ENCODE measurements at places on chromosomes 6 and 20.

DNA sequence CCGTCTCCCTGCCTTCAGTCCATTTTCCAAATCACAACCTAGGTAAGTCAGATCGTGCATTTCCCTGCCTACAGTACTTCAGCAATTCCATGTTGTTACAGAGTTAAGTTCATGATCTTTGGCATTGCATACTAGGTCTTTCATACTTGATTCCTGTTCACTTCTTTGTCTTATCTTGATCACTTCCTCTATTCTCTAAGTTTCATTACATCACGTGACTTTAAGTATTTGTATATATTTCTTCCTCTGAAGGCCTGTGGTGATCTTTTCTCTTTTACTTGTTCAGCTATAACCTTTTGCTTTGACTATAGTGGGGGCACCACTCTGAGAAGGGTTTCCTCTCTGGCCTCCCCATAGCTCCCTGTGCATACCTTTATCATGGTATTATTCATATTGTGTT, 100.2 kb downstream of the TRMT11 start:
- no peak for DNase-seq

- no peak for DNase-seq
These were observed 15.8 kb upstream of the MTRF1L start for GRCh38 chr6:153018355-153018754.

DNA sequence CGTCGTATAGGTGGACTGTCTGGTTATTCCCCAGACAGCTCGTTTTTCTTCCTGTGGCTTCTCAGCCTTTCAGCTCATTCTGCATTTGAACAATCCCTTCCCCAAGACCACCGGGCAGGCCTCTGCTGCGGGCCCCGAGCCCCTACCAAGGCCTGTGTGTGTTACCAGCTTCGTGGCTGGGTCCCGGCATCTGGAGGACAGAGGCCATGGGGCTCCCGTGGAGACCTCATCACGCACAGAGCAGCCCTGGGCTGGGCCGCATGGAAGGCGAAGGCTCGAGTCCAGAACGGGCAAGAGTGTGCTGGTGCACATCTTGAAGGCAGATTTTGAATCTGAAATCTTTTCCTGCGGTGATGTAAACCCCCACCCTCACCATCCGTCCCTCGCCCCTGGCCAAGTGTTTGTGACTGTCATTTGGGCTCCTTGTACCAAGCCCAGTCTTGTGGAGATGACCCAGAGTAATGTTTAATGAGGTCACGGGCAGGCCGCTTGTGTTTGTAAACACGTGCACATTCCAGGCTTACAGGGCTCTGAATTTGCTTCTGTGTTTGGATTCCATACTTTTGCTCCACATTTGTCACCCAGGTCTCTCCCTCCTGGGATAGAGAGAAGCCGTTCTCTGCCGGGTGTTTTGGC, 119.6 kb downstream of the CDH4 start:
- peak; percentile 3 for DNase-seq

GRCh38 chr6:161150136-161150535, 123.7 kb downstream of the AGPAT4 start:
- DNase-seq: no peak

DNA sequence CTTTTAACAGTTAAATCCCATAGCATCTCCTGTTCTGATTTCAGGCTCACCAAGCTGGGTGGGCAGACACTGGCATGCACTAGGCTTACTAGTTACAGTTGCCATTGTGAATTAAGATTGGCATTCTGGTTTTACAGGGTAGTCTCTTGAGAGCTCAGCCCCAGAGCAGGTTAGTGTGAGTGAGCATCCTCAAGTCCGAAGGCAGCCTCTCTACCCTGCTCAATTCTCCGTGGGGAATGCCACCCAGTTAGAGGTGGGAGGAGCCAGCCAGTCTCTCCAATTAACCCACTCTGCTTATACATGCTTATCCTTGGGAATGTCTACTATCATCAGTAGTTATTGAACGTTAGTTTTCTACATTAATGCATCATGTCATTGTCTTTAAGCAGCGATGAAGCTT, 8.9 kb upstream of the OGFRL1 start:
- no peak for DNase-seq

- DNase-seq: no peak
These were observed 1.8 kb downstream of the ZBTB12 start for GRCh38 chr6:31899882-31900722.

- no peak for DNase-seq
These were observed 5.4 kb upstream of the FAM210B start for GRCh38 chr20:56353356-56353755.

- no peak for DNase-seq
These were observed 54.3 kb downstream of the SNAI1 start for GRCh38 chr20:50037123-50037522.
